ENCODE measurements at places on chromosomes 1 and 21.

DNA sequence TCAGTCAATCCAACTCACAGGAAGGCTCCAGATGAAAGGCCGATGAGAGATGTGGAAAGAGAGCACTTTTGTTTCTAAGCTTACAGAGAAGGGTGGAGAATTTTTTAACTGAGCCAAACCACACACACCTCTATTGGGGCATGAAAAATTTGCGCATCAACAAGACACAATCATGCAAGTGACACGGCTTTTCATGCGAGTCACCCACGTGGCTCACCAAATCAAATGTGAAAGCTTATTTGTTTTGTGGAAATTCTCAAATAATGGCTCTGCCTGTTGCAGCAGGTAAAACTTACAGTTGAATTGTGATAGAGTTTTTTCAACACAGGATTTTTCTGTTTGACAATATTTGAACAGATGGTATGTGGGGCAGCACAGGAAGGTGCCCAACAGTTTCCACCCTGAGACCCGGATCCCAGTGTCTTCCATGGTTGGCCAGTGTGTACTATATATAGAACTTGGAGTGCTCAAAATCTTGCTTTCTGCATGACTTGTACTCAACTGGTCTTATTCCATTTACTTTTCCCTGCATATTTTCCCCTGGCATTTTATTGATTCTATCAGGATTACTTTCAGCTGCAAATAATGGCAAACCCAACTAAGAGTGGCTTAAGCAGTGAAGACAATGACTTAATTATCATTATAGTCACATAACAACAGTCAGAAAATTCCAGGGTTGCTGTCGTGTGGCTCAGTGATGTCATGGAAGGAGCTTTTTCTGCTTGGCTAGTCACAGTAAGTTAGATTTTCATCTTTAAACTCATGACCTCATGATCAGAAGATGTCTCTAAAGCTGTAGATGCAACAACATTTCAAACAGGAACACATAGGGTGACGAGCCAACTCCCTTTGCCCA, 90.6 kb upstream of the SIM2 start:
- no peak for DNase-seq

DNA sequence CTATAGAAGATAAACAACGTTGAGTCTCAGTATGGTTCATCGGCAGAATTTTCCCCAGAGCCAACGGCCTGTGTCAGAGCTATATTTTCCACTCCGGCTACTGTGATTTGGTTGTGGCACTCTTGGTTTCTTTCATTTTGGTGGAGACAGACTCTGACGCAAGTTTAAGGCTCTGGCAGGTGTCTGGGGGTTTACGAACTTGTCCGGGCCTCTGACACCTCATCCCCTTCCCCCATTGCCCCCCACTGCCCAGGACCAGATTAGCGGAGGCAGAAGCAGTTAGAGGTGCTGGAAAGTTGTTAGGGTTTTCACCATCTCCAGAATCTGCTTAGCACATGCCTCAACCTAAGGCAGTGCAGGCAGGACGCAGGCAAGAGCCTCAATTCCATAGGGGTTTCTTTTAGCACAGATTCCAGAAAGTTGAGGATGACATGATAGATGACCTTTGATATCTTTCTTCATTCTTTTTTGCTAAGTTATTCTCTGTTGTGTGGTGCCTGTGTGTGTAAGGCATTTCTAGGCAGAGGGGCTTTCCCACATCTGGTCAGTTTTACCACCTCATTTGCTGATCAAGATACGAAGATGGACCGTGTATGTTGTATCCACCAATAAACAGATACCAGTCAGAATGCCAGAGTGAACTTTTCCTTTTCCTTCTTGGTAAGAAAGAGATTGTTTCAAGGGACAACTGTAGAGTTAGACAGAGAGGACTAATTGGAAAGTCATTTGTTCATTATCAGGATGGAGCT, 18.4 kb upstream of the IL10 start:
- no peak for DNase-seq

DNA sequence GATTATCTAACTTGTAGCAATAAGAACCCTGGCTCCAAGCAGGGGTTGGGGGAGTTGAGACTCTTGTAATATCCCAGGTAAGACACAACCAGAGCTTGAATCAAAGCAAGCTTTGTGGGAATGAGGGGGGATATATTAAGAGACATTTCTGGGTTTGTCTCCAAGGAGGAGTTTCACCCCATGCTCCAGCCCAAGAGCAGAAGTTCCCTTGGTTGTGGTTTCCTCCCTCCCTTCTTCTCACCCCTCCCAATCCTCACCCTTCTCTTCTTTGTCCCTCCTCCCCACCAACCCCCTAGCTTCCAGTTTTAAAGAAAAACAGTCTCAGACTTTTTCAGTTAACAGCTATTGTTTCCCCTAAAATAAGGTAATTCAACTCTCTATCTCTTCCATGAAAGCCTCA, 11.9 kb downstream of the TRAF3IP3 start:
- DNase-seq: no peak

DNA sequence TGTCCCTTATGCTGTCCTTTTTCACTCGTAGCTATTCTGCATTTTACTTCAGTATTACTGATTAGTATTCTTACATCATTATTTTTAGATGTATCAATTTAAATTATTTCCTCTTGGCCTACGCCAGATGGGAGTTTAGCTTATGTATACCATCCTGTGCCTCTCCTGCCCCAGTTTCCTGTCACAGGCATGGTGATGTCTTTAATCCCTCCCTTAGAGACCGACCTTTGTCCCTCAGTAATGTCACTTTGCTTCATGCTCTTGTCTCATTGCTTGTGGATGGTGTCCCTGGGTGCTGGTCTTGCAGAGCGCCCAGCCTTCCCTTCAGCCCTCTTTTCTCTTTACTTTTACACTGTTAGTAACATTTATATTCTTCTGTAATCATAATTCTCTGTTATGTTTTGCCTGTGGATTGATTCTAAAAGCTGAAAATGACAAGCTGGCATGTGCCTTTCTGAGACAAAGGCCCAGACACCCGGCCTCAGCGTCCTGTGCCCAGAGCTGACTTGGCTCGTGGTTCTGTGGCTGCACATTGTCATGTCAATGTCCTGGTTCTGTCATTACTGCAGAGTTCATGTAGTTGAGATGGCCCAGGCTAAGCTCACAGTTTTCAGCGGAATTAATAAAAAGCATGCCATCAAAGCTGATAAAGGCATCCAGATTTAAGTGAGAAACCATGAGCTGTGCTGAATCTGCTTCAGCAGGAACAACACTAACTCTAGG, 100.7 kb downstream of the MTR start:
- DNase-seq: no peak

DNA sequence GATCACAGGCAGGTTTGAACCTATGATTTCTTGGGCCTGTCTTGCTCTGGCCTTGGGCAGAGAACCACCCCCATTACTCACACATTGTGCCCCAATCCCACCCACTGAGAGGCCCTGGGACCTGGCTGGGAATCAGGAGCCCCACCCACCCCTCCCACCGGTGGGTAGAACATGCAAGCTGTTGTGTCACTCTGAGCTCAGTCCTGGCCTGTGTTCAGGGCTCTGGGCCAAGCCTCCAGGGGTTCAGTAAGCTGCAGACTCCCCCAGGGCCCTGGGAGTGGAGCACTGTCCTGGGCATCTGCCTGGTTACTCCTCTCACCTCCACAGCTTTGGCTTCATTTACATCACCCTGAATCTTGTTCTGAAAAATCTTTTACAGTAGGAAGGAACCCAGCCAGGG, 270.5 kb downstream of the RRAGC start:
- no peak for DNase-seq

Measured in glutamatergic neuron (in vitro differentiated cells).